ENCODE measurements at places on chromosomes 2 and 18. TPM values are rescaled to one million over a fixed set of nuclear protein-coding genes. Genes with fewer than 3 reads are reported as not detected.
A peak's percentile ranks its signal among the peaks of the same experiment; 100 is the strongest.

- no peak overlapping the region for H3K4me3 ChIP-seq
- peak; percentile 60 for DNase-seq
- H3K4me1 ChIP-seq = peaks cover 13% of the 10 kb centered on the region
These were observed 66.6 kb downstream of the SPTBN1 start for GRCh38 chr2:54522624-54523281.

Gene FBXO41
- total RNA-seq = 34.9 TPM

DNA sequence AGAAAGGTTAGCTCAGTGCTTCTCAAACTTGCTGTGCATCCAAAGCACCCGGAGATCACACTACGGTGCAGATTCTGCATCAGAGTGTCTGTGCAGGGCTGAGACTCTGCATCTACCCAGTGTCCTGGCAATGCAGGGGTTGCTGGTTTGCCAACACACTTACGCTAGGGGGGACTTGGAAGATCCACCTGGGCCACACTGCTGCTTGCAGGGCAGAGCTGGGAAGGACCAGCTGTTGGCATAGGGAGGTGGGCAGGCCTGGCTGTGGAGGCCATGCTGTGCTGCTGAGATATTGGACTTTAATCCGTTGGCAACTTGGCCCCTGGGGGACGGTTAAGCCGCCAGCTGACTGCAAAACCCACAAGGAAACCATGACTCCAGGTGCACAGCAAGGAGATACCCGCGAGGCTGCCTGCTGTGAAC, 397.6 kb upstream of the HS6ST1 start:
- peaks cover 35% of the 10 kb centered on the region for H3K27me3 ChIP-seq
- no peak overlapping the region for H3K4me3 ChIP-seq
- H3K4me1 ChIP-seq = no peaks in the 10 kb centered on the region
- H3K27ac ChIP-seq = no peak overlapping the region
- no peaks in the 10 kb centered on the region for H3K36me3 ChIP-seq

DNA sequence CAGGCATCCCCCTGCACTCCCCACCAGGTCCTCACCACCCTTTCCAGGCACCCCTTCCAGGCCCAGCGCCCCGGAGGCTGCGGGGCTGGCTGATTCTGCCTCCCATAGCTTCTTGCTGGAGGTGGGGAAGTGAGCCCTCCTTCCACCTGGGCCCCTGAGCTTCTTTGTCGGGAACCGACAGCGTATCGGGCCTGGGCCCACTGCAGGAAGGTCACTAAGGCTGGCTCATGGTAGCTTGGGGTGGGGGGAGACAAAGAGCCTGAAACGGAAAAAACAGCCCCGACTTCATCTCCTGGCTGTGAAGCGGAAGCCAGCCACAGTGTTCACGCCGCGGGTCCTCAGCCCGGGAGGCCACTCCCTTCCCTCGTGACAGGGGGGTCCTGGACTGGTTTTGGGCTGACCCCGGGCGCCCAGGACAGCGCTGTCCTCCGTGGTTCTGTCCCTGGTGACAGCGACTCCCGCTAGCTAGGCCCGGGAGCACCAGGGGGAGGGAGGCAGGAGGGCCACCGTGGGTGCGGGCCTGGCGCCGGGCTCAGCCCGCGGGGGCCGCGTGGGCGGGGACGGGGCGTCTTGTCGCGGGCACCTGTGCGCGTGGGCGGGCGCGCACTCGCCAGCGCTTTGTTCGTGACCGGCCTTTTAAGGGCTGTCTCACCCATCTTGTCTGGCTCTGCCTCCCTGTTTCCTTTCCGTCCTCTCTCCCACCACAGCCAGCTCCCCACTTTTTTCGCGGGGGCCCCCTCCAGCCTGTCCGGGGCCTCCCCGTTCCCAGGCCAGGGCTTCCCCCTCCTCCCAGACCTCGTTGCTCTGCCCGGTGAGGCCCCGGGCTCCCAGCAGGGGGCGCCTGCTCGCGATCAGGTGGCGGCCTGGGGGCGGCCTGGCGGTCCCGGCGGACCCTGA, 64.9 kb downstream of the DNMT3A start:
- H3K4me1 ChIP-seq = no peaks in the 10 kb centered on the region
- DNase-seq = no peak
- H3K27ac ChIP-seq = no peak overlapping the region
- no peaks in the 10 kb centered on the region for H3K27me3 ChIP-seq

DNA sequence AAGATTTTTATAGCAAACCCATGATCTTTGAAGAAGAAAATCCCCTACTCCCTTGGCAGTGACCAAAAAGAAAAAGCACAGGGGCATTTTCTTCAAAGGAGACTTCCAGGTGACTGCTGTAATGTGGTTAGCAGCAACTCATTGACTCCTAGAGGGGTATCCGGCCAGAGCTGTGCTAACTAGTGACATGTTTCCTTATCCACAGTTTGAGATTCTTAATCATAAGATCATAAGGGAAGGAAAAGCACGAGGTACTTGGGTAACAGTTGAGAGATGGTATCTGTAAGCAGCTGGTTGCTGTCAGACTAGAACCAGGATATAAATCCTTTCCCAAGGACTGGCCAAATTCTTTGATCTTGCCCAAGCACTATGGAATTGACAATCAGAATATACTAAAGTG, 124.7 kb downstream of the MREG start:
- no peak overlapping the region for H3K27ac ChIP-seq
- DNase-seq = no peak
- H3K27me3 ChIP-seq = no peaks in the 10 kb centered on the region
- H3K4me1 ChIP-seq = no peaks in the 10 kb centered on the region

Gene ZNF804A
- 0.61 TPM for total RNA-seq

GRCh38 chr18:74013955-74014354, 133.7 kb downstream of the FBXO15 start:
- DNase-seq = no peak
- H3K36me3 ChIP-seq = no peaks in the 10 kb centered on the region
- no peaks in the 10 kb centered on the region for H3K4me1 ChIP-seq

- H3K27ac ChIP-seq = no peak overlapping the region
- no peak overlapping the region for H3K4me3 ChIP-seq
- peaks cover 5% of the 10 kb centered on the region for H3K27me3 ChIP-seq
- no peaks in the 10 kb centered on the region for H3K36me3 ChIP-seq
- no peak for DNase-seq
These were observed 70.8 kb downstream of the FIGN start for GRCh38 chr2:163665051-163665450.

GRCh38 chr2:127641846-127642507, 4.0 kb upstream of the GPR17 start:
- no peak overlapping the region for H3K4me3 ChIP-seq
- no peaks in the 10 kb centered on the region for H3K36me3 ChIP-seq
- DNase-seq = no peak
- peaks cover 14% of the 10 kb centered on the region for H3K4me1 ChIP-seq

Gene ACOXL
- 5.5 TPM for total RNA-seq

DNA sequence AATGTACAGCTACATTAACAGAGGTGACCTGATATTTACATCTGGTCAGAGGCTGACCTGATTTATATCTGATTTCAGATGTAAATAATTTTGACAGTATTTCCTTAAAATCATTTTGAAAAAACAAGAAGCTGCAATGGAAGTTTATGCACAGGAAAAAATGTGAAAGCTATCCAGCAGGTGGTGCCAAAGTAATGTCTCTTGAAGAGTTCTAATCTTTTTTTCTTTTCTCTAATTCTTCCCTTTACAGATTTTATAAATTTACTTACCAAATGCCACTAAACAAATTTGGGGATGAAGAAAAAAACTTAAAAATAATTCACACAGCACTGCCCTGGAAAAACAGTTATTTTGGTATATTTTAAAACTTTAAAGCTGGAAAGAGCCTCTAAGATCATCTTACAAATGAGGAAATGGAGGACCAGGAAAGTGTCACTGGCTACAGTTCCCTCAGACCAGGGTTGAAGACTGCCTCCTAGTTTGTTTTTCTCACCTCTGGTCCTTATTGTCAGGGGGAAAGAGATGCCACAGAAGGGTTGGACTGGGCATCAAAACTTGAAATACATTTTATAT, 16.4 kb upstream of the FBLN7 start:
- peak; percentile 26 for DNase-seq
- H3K36me3 ChIP-seq = peaks cover 2% of the 10 kb centered on the region
- no peaks in the 10 kb centered on the region for H3K4me1 ChIP-seq
- no peaks in the 10 kb centered on the region for H3K27me3 ChIP-seq
- no peak overlapping the region for H3K27ac ChIP-seq

Gene EVX2
- not detected for total RNA-seq

GRCh38 chr2:118850168-118850900, 2.9 kb upstream of the EN1 start:
- no peak overlapping the region for H3K27ac ChIP-seq
- H3K4me1 ChIP-seq = no peaks in the 10 kb centered on the region
- H3K27me3 ChIP-seq = no peaks in the 10 kb centered on the region
- no peak overlapping the region for H3K4me3 ChIP-seq
- DNase-seq = no peak

Gene SETBP1
- 0.05 TPM for total RNA-seq

DNA sequence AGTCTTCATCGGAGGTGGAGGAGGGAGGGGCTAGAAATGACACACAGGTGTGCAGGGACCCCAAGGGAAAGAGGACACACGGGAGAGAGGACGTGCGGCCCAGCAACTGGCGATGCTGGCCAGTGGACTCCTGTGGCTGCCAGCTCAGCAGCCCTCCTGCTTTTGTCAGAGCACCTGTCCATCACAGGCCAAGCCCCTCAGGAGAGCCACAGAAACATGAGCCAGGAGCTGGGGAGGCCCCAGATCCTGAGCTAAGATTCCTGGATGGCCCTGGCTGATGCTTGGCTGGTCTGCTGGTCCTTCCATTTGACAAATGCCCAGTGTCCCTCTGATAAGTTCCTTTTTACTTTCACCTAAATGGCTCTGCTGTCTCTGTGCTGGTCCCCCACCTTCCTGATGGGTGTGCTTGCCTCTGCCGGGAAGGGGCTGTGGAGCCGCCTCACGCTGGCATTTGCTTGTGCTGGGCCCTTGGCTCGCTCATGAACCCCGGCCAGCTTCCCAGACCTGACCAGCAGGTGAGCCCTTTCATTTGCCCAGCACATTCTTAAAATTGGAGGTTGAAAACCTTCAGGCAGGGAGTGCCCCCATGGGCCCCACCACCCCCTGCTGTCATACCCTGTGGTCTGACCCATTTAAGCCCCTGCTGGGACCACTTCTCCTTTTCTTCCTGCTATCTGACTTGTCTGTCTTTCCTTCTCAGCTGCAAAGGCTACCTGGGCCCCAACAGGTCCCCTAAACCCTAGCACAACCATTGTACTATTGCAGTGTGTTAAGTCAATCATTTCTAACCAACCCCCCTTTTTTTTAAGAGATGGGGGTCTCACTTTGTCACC, 37.3 kb downstream of the CYP27C1 start:
- no peaks in the 10 kb centered on the region for H3K27me3 ChIP-seq
- H3K4me3 ChIP-seq = no peak overlapping the region
- peaks cover 5% of the 10 kb centered on the region for H3K4me1 ChIP-seq
- no peaks in the 10 kb centered on the region for H3K36me3 ChIP-seq
- H3K27ac ChIP-seq = no peak overlapping the region

Gene CBLN2
- total RNA-seq = not detected

Gene CNGA3
- total RNA-seq = not detected

GRCh38 chr2:118049816-118050140, 35.9 kb upstream of the CCDC93 start:
- H3K27me3 ChIP-seq = no peaks in the 10 kb centered on the region
- no peak overlapping the region for H3K4me3 ChIP-seq
- no peak overlapping the region for H3K27ac ChIP-seq
- H3K4me1 ChIP-seq = no peaks in the 10 kb centered on the region

DNA sequence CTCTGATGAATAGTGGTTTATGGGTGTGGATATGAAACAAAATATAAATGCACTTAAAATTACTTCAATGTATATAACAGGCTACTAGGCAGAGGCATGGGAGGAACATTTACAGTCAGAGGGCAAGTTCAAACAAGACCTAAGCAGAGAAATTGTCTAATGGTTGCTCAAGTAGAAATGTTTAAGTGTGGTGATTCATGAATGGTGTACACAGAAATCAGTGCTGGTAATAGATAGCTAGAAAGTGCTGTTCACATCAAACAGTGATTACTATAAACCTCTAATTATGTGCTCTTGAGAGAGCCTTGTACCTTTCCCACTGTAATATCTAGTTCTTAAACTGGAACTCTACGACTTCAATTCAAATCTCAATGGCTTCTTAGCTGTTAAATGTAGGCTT, 485.1 kb downstream of the NRXN1 start:
- H3K27me3 ChIP-seq = no peaks in the 10 kb centered on the region
- H3K4me3 ChIP-seq = no peak overlapping the region
- no peaks in the 10 kb centered on the region for H3K4me1 ChIP-seq

DNA sequence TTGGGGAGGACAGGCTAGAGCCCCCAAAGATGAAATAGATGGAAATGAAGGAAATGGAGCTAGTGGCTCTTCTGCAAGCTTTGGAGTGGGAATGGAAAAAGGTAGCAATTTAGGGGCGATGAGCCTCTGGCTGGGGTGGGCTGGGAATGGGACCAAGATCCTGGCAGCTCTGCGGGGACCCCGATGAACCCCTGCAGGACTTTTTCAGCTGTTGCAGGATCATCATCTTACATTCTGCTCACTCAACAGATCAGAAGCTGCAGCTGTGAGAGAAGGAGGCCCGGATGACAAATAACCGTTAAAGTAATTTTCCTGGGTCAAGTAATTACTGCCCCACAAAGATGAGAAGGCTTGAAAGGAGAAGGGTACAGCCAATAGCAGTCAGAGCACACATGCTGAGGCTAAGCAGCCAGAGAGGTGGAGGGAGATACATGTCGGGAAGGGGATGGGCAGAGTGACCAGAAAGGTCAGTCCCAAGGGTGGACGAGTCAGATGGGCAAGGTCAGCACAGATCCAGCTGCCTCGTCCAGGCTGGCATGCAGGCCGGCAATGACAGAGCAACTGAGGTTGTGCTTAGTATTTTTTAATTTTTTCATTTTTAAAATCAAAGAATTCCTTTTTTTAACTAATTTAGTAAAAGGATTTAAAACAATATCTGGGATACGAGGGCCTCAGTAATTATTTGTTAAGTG, 245.0 kb upstream of the RAB6C start:
- H3K27ac ChIP-seq = no peak overlapping the region
- no peaks in the 10 kb centered on the region for H3K36me3 ChIP-seq
- H3K4me1 ChIP-seq = no peaks in the 10 kb centered on the region
- peaks cover 14% of the 10 kb centered on the region for H3K27me3 ChIP-seq

DNA sequence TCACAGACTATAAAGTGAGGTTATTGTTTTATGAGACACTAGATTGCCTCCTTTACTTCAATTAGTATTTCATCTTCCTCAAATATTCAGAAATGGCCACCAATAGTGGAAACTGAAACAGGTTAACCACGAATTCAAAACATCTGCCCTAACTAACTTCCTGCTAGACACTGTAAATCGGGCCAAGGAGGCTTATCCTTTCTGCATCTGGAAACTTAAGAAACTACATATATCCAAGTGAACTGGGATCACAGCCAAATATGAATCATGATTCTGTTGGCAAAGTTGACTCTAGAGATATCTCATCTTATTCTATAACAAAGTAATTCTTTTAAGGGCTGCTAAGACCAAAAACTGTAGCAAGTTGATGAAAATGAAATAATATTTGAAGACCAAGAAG, 136.6 kb upstream of the ZC3H15 start:
- no peaks in the 10 kb centered on the region for H3K36me3 ChIP-seq
- H3K27me3 ChIP-seq = no peaks in the 10 kb centered on the region
- peak; percentile 13 for DNase-seq
- peaks cover 4% of the 10 kb centered on the region for H3K4me1 ChIP-seq

Gene GALNT14
- total RNA-seq = 11.2 TPM

All from HCT116 (cell line).